Esophagus muscularis mucosa (tissue), 4 donors: ENCODE measurements at places on chromosomes 6 and 20. TPM values are rescaled to one million over a fixed set of nuclear protein-coding genes. Genes with fewer than 3 reads are reported as not detected.

Gene BPI
- total RNA-seq, result not detected

Gene ENPP4
- 38.6 TPM for total RNA-seq

Gene MAPK13
- 4.3 TPM for total RNA-seq

DNA sequence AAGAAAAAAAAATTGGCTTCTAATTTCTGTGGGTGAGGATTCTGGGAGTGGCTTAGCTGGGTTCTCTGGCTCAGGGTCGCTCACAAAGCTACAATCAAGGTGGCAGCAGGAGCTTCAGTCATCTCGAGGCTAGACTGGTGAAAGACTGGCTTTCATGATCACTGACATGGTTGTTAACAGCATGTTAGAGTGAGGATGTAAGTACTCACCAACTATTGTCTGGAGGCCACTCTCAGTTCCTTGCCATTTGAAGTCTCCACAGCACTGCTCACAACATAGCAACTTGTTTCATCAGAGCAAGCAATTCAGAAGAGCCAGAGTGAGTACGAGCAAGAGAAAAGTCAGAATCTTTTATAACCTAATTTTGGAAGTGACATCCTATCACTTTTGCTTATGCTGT is 145.7 kb upstream of the PRSS16 start:
- no peak for DNase-seq

DNA sequence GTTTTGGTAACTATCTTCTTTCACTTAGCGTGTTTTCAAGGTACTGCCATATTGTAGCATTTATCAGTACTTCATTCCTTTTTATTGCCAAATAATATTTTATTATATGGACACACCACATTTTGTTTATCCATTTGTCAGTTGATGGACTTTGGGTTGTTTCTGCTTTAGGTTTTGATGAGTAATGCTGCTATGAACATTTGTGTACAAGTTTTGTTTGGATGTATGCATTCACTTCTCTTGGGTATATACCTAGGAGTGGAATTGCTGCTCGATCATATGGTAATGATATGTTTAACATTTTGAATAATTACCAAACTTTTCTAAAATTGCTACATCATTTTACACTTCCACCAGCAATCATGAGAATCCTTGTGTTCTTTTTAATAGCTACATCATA is 6.4 kb upstream of the SLC22A7 start:
- DNase-seq, result no peak

- DNase-seq, result no peak
Observed at GRCh38 chr20:48821261-48821920, 6.4 kb downstream of the PREX1 start.

DNA sequence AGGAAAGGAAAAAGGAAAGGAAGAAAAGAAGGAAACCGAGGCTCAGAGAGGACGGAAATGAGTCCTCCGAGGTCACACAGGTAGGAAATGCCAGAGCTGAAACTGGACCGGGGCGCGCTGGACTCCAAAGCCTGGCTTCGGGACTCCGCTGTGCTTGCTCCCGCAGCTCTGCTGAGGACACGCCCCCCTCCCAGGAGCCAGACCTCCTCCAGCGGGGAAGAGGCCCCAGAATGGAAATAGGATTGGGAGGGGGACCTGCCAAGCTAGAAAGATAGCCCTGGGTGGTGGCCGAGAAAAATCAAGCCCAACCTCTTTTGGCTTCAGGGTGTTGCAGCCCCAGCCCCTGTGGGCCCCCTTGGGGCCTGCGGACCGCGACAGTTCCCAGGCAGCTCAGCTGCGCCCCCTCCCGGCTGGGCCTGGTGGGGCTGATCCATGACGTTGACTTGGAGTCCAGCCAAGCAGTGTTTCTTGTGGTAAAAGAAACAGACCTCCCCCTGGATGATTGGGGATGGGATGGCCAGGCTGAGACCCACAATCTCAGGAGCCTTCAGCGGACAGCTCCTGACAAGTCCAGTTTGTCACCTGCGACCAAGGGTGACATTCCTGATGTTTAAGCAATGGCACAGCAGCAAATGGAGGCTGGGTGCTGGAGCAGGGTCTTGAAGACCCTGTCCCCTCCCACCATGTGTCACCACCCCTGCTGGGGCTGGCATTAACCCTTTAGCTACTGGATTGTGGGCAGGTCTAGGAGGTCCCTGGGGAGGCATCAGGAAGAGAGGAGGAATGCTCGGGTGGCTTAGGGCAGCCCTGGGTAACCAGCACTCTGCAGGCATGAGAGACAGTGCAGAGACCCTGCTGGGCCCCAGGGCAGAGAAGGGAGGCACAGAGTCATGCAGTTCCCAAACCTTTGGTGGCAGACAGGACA is 55.4 kb downstream of the RIPOR3 start:
- DNase-seq, result no peak
